ENCODE measurements at places on chromosomes 11 and 22. TPM values are rescaled to one million over a fixed set of nuclear protein-coding genes. Genes with fewer than 3 reads are reported as not detected.
A peak's percentile ranks its signal among the peaks of the same experiment; 100 is the strongest.

Gene SDF2L1
- 48.8 TPM for total RNA-seq

Gene DPP3
- 124 TPM for total RNA-seq

Gene MS4A12
- total RNA-seq, result 46.5 TPM

Gene BET1L
- 62.2 TPM for total RNA-seq

Gene SMC1B
- not detected for total RNA-seq

DNA sequence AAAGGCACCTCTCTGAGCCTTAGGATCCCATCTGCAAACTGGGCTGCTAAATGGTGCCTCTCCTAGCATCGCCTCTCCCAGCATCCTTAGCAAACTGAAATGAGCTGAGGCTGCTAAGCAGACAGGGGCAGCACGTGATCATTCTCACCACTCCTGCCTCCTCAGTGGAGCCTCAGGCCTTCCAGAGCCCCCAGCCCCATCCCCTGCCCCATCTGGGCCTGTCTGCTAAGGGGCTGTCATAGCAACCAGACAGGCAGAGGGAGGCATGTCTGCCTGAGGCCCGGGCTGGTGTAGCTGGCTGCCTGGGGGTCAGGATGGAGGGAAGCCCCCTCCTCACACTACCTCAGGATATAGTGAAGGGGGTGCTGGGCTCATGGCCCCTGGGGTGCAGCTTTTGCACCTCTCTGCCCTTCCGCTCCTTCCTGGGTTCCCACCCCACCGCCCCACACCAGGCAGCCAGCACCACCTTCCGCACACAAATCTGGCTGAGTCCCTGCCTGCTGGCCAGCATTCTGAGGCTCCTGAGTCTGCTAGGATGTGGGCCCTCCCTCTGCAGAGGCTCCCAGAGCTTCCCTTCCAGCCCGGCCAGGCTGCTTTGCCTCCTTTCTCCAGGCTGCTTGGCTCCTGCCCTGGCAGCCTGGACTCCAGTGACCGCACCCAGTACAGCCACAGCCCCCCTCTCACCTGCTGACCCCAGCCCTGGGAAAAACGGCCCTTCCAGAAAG, 47.5 kb upstream of the TTLL12 start:
- no peak for DNase-seq

GRCh38 chr11:11250470-11250869, 102.6 kb downstream of the CSNK2A3 start:
- no peak for DNase-seq

- peak; percentile 12 for DNase-seq
Measured at GRCh38 chr11:3104051-3104714, 47.0 kb upstream of the CARS1 start.

DNA sequence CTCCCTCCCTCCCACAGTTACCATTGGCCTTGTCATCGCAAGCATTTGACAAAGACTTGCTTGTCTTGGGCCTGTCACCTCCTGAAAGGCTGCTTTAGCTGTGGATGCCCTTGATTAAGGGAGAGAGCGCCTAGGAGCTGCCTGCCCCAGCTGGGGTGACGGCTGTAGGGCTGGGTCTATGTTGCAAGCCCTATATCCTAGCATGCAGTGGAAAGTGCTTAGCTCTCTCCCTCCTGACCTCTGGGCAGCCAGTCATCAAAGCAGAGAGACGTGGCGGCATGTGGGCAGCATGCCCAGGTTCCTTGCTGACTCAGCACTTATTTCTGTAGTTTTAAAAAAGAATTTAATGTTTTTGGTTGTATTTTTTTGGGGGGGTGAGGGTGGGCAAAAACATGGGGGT, 75.9 kb downstream of the BARX2 start:
- no peak for DNase-seq

GRCh38 chr22:47245786-47246185, 483.3 kb downstream of the TBC1D22A start:
- DNase-seq, result no peak

Data from colonic mucosa (tissue), 4 donors.